ENCODE measurements at places on chromosomes 5 and 9. TPM values are rescaled to one million over a fixed set of nuclear protein-coding genes. Genes with fewer than 3 reads are reported as not detected.

DNA sequence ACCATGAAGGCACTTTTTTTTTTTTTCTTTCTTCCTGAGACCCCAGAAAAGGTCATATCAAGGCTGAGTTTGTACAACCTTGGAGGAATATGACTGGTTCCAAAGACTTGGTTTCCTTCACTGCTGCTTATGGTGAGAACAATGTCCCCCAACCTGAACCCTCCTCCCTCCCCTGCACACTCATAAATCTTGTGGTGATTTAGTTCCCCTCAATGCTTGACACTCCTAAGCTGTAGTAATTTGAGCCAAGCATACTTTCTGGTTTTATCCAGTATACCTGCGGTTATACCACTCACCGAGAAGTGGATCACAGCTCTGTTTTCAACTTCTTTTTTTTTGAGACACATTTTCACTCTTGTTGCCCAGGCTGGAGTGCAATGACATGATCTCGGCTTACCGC is 149.9 kb upstream of the KLF4 start:
- H3K36me3 ChIP-seq = no peaks in the 10 kb centered on the region
- H3K4me3 ChIP-seq = no peak overlapping the region
- H3K27me3 ChIP-seq = no peaks in the 10 kb centered on the region
- H3K27ac ChIP-seq = no peak overlapping the region

GRCh38 chr5:100595152-100595811 is 60.1 kb downstream of the FAM174A start:
- H3K4me3 ChIP-seq = no peak overlapping the region
- DNase-seq = no peak
- H3K27me3 ChIP-seq = no peaks in the 10 kb centered on the region
- H3K36me3 ChIP-seq = no peaks in the 10 kb centered on the region
- H3K4me1 ChIP-seq = no peaks in the 10 kb centered on the region

DNA sequence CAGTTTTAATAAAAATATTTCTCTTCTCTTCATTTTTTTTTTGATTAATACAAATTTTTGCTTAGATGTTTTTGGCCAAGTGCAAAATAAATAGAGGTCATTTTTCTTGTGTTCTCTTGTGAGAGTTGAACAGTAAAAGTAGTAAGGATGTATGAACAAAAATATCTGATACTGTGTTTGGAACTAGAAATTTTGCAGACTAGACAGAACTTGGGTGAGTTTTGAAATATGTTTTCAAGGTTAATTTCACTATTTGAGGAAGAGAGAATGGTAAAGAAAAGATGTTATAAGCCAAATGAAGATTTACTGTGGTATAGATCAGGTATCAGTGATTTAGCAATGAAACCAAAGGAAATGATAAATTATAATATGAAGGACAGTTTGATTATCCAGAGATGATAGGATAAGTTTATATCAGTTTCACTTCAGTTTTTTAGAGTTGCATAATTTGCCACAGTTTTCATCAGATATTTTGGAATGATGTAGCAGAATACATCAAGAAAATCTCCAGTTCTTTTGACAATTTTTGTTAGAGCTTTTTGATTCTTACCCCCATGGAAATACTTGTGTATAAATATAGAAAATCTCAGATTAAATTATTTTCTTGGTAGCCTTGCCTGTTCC is 147.9 kb upstream of the VCAN start:
- no peak overlapping the region for H3K4me3 ChIP-seq
- no peak for DNase-seq
- no peak overlapping the region for H3K27ac ChIP-seq
- H3K4me1 ChIP-seq = no peaks in the 10 kb centered on the region
- no peaks in the 10 kb centered on the region for H3K27me3 ChIP-seq

- no peak for DNase-seq
- H3K27me3 ChIP-seq = no peaks in the 10 kb centered on the region
- H3K4me3 ChIP-seq = no peak overlapping the region
- no peak overlapping the region for H3K27ac ChIP-seq
- no peaks in the 10 kb centered on the region for H3K36me3 ChIP-seq
Observed at GRCh38 chr5:10475931-10476676, 34.4 kb downstream of the ROPN1L start.

DNA sequence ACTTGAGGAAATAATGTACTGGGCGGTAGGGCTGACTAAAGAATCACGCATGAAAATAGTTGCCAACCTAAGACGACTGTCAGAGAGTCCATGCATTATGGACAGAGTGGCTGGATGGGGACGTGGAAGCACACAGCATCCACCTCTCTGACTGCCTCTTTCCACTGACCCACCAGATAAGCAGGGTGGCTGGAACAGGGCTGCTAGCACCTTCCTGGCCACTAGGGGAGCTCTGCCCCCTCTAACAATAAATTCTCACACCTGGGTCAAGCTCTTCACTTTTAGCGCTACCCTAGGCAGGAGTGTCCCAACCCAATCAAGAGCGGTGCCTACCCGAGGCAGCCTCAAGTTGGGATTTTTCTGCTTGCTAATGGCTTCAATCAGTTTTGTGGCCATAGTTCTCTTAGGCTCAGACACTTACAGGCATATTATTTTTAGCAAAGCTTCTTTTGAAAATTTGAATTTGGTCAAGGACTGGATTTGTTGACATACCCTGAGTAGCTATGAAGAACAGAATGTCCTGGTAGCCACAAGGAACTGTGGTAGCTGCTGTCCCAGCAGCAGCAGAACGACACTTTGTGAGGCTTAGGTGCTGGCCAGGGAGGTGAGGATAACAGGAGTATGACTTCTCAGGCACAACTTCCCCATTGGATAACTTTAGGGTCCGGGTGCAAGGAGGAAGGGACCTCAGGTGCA is 6.9 kb upstream of the TPM2 start:
- DNase-seq = peak; percentile 59
- no peak overlapping the region for H3K4me3 ChIP-seq
- no peak overlapping the region for H3K27ac ChIP-seq
- no peaks in the 10 kb centered on the region for H3K4me1 ChIP-seq
- H3K27me3 ChIP-seq = no peaks in the 10 kb centered on the region
- no peaks in the 10 kb centered on the region for H3K36me3 ChIP-seq

GRCh38 chr9:2662496-2662895 is 40.9 kb downstream of the VLDLR start:
- no peaks in the 10 kb centered on the region for H3K36me3 ChIP-seq
- H3K27me3 ChIP-seq = no peaks in the 10 kb centered on the region
- H3K27ac ChIP-seq = no peak overlapping the region
- no peak overlapping the region for H3K4me3 ChIP-seq

- H3K4me3 ChIP-seq = no peak overlapping the region
- no peak for DNase-seq
- H3K27ac ChIP-seq = no peak overlapping the region
- H3K27me3 ChIP-seq = no peaks in the 10 kb centered on the region
Observed at GRCh38 chr5:3303777-3304176, 291.9 kb upstream of the IRX1 start.

DNA sequence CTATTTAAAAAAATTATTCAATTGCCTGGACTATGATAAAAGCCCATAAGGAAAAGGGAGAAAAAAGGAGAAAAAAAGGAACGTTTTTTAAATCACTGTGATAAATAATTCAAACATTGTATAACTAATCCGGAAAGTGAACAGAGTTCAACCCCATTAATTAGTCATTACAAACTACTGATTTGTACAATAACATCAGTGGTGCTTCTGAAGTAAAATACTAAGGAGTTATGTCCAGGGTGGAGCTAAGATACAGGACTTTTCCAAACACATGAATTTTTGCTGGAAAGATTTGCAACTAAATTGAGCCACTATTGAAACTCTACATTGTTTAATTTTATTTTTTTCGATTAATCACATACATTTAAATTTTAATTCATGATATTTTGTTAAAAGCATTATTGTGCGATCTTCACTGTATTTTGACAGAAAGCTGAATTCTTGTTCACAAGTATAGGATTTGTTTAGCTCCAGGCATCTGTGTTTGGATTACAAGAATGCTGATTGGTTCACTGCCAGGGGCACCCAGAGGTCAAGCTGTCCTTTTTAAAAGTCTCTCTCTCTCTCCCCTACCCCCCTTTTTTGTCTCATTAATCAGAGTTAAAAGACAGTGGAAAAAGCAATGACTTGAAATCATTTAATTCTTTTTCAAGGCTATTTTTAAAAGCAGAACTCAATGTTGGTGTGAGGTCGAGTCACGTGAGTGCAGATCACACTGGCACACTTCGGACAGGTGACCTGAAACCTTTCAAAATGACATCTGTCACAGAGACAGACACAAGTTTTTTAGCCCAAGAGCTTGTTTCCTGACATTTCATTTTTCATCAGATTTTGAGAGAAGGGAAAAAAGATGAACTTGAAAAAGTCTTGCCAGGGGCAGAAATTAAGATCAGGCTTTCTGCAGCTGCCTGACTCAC is 387.3 kb downstream of the NR2F1-AS1 start:
- H3K4me3 ChIP-seq = no peak overlapping the region
- no peak overlapping the region for H3K27ac ChIP-seq
- H3K36me3 ChIP-seq = no peaks in the 10 kb centered on the region
- DNase-seq = no peak
- H3K27me3 ChIP-seq = no peaks in the 10 kb centered on the region

- no peak overlapping the region for H3K4me3 ChIP-seq
- DNase-seq = no peak
- no peaks in the 10 kb centered on the region for H3K4me1 ChIP-seq
- H3K27me3 ChIP-seq = no peaks in the 10 kb centered on the region
- no peaks in the 10 kb centered on the region for H3K36me3 ChIP-seq
- no peak overlapping the region for H3K27ac ChIP-seq
Observed at GRCh38 chr5:146620031-146620668, 104.2 kb upstream of the GPR151 start.

DNA sequence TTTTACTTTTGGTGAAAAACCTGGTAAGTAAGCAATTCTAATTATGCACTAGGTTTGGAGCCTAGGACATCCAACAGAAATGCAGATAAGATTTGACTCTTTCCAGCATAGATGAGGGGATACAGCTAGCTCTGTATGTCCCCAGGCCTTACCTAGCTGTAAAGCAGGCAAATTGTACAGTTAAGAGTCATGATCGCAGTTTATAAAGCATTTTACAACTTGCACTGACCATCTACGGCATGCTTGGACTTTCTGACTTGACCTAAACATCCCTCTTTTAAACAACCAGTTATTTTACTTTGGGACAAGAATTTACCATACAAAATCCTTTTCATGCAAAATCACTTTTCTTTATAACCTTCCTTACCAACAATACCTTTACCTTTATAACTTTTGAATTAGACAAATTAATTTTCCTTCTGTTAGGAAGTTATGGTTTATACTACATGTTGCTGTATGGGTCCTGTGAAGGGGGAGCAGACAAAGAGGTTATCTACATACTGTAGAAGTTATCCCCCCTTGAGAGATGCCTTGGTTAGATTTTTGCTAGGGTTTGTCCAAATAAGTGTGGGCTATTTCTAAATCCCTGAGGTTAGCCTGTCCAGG is 36.8 kb downstream of the FGD3 start:
- H3K27ac ChIP-seq = no peak overlapping the region
- no peaks in the 10 kb centered on the region for H3K4me1 ChIP-seq
- H3K4me3 ChIP-seq = no peak overlapping the region
- H3K27me3 ChIP-seq = no peaks in the 10 kb centered on the region

DNA sequence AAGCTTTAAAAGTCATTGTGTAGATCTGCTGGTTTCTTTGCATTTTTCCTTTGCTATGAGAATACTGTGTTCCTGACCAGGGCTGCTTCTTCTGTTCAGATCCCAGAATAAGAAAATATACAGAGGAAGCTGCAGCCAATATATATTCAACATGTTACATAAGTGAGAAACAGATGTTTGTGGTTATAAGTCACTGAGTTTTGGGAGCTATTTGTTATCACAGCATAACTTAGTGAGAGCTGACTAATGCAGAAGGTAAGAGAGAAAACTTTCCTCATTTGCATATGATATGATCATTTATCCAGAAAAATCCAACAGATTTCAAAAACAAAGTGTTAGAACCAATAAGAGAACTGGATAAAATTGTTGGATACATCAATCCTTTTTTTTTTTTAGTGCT is 136.3 kb upstream of the NR3C1 start:
- H3K36me3 ChIP-seq = no peaks in the 10 kb centered on the region
- no peak overlapping the region for H3K27ac ChIP-seq
- no peaks in the 10 kb centered on the region for H3K27me3 ChIP-seq
- H3K4me1 ChIP-seq = no peaks in the 10 kb centered on the region

- H3K36me3 ChIP-seq = no peaks in the 10 kb centered on the region
- H3K4me3 ChIP-seq = no peak overlapping the region
- no peak for DNase-seq
- no peaks in the 10 kb centered on the region for H3K27me3 ChIP-seq
- H3K27ac ChIP-seq = no peak overlapping the region
- peaks cover 4% of the 10 kb centered on the region for H3K4me1 ChIP-seq
Observed at GRCh38 chr9:135600296-135600817, 38.8 kb downstream of the PAEP start.

DNA sequence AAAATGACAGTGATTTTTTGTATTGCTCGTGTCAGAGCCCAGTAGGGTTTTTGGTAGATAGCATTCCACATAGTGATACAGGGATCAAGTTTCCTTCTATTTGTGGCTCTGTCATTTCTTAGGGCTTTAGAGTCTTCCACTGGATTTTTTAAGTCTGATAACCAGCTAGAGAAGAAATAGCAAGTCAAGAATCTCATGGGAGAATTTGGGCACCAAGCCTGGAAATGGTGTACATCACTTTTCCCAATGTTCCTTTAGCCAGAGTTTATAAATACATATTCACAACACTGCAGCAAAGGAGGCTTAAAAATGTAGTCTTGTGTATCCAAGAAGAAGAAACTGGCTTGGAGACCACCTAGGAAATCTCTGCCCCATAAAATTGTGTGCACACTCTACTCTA is 647.1 kb upstream of the KLF4 start:
- H3K36me3 ChIP-seq = no peaks in the 10 kb centered on the region
- no peaks in the 10 kb centered on the region for H3K27me3 ChIP-seq
- H3K4me1 ChIP-seq = no peaks in the 10 kb centered on the region
- no peak overlapping the region for H3K27ac ChIP-seq

GRCh38 chr9:98326459-98327248 is 71.2 kb upstream of the TBC1D2 start:
- H3K4me1 ChIP-seq = no peaks in the 10 kb centered on the region
- no peak for DNase-seq
- no peaks in the 10 kb centered on the region for H3K27me3 ChIP-seq
- no peak overlapping the region for H3K27ac ChIP-seq
- H3K36me3 ChIP-seq = no peaks in the 10 kb centered on the region
- no peak overlapping the region for H3K4me3 ChIP-seq

DNA sequence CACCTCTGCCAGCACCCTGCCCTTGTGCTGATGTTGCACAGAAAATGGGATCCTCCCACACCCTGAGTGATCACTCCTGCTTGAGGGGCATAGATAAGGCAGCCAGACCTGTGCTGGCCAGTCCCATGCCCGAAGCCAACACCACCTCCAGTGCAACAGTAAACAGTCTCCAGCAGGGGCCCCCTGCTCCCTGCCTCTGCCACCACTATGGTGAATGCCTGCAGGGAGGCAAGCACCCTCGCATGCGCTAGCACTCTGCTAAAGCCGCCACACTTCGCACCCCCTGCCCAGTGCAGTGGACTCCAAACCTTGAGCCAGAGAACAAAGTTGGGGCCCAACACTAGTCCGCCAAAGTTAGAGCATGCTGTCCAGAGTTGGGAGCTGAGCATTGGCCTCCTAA is 118.7 kb downstream of the PJA2 start:
- no peaks in the 10 kb centered on the region for H3K36me3 ChIP-seq
- H3K27me3 ChIP-seq = no peaks in the 10 kb centered on the region
- no peak overlapping the region for H3K27ac ChIP-seq

FAM153A gene
- 5.1 TPM for total RNA-seq

GPR151 gene
- not detected for total RNA-seq

OTULINL gene
- total RNA-seq = 5.3 TPM

PRUNE2 gene
- total RNA-seq = 7.9 TPM

ATOSB gene
- total RNA-seq = 6.9 TPM

PDCD1LG2 gene
- 1.5 TPM for total RNA-seq

TAF11L5 gene
- total RNA-seq = not detected

RGS7BP gene
- 4.3 TPM for total RNA-seq

FCN1 gene
- total RNA-seq = 0.43 TPM
